ENCODE measurements at places on chromosomes 13 and 19. TPM values are rescaled to one million over a fixed set of nuclear protein-coding genes. Genes with fewer than 3 reads are reported as not detected.

DNA sequence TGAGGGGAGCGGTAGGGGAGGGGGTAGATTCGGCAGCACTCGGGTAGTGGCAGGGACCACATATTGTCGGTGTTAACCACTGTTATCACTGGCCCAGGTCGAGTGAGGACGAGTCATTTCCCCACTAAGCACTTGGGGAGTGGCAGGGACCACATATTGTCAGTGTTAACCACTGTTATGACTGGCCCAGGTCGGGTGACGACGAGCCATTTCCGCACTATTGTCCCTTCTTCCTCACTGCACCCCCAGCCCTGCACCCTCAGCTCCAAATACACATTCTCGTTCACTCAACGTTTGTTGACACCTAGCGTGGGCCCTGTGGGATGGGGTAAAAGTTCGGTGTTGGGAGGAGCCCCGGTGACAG is 467 bp upstream of the CLN5 start:
- no peaks in the 10 kb centered on the region for H3K27me3 ChIP-seq
- peaks cover 6% of the 10 kb centered on the region for H3K36me3 ChIP-seq
- H3K27ac ChIP-seq = peak overlapping the region; percentile 93
- H3K4me1 ChIP-seq = no peaks in the 10 kb centered on the region

GRCh38 chr19:1265615-1266128 is 3.5 kb upstream of the CIRBP start:
- H3K27me3 ChIP-seq = no peaks in the 10 kb centered on the region
- no peak overlapping the region for H3K4me3 ChIP-seq
- H3K36me3 ChIP-seq = peaks cover under 1% of the 10 kb centered on the region

- H3K27me3 ChIP-seq = no peaks in the 10 kb centered on the region
- no peaks in the 10 kb centered on the region for H3K36me3 ChIP-seq
- no peaks in the 10 kb centered on the region for H3K4me1 ChIP-seq
- DNase-seq = no peak
- H3K27ac ChIP-seq = no peak overlapping the region
These were observed 111.3 kb downstream of the ZNF486 start for GRCh38 chr19:20278342-20278741.

- DNase-seq = peak; percentile 88
- H3K4me1 ChIP-seq = no peaks in the 10 kb centered on the region
- H3K27ac ChIP-seq = peak overlapping the region; percentile 24
- no peaks in the 10 kb centered on the region for H3K27me3 ChIP-seq
These were observed 11.9 kb downstream of the CC2D1A start for GRCh38 chr19:13917888-13918406.

The PSG4 gene
- total RNA-seq = not detected

- no peaks in the 10 kb centered on the region for H3K27me3 ChIP-seq
- H3K36me3 ChIP-seq = no peaks in the 10 kb centered on the region
- no peak for DNase-seq
- H3K4me3 ChIP-seq = no peak overlapping the region
- H3K27ac ChIP-seq = no peak overlapping the region
These were observed 116.9 kb downstream of the ABCC4 start for GRCh38 chr13:95184317-95184716.

The ADPRHL1 gene
- 1.6 TPM for total RNA-seq

GRCh38 chr13:110305949-110306339 is 1.0 kb downstream of the COL4A1 start:
- H3K36me3 ChIP-seq = no peaks in the 10 kb centered on the region
- DNase-seq = no peak
- H3K4me1 ChIP-seq = no peaks in the 10 kb centered on the region
- peaks cover 12% of the 10 kb centered on the region for H3K27me3 ChIP-seq
- H3K4me3 ChIP-seq = peak overlapping the region; percentile 55

DNA sequence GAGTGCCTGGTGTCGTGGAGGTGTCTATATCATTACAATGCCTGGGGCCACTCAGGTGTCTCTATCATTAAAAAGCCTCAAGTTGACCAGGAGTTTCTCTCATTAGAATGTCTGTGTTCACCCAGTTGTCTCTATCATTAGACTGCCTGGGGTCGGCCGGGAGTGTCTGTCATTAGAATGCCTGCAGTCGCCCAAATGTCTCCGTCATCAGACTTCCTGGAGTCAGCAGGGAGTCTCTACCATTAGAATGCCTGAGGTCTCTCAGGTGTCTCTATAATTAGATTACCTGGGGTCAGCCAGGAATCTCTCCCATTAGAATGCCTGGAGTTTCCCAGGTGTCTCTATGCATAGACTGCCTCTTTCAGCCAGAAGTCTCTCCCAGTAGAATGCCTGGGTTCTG is 1477.6 kb downstream of the UQCRFS1 start:
- no peak overlapping the region for H3K27ac ChIP-seq
- no peaks in the 10 kb centered on the region for H3K4me1 ChIP-seq
- H3K4me3 ChIP-seq = no peak overlapping the region
- no peaks in the 10 kb centered on the region for H3K27me3 ChIP-seq
- DNase-seq = no peak

DNA sequence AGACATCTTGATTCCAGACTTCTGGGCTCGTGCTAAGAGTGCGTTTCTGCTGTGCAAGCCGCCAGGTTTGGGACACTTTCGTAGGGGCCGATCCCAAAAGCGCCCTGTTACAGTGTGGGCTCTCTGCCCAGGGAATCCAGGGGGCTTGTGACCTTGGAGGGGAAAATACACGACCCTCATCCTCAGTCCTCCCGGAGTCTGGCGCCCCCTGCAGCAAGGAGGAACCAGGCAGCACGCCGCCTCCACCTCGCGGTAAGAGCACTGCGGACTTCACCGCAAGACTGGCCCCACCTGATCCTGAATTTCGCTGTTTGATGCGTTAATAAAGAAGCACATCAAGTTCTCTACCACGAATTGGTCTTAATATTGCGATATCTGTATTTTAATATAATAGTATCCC is 5.2 kb downstream of the POLRMT start:
- H3K27ac ChIP-seq = no peak overlapping the region
- DNase-seq = no peak
- peaks cover 34% of the 10 kb centered on the region for H3K36me3 ChIP-seq
- H3K27me3 ChIP-seq = no peaks in the 10 kb centered on the region
- H3K4me3 ChIP-seq = no peak overlapping the region

DNA sequence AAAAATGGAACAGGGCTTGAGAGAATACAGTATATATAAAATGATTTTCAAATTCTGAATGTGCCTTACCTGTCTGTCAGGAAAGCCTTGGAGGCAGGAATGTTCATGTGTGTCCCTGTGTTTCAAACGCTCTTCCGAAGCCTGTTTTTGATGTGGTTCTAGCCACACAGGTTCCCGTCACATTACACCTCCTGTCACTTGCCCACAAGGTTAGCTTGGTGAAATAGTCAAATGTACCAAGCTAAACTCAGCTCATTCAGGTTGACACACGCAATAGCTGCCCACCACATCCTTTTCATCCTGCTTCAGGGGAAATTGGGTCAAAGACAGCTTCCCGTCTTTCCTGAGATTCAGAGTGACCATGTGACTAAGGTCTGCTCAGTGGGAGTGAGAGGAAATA is 574.0 kb downstream of the EFNB2 start:
- H3K27me3 ChIP-seq = no peaks in the 10 kb centered on the region
- H3K4me1 ChIP-seq = no peaks in the 10 kb centered on the region
- H3K4me3 ChIP-seq = no peak overlapping the region

Measured in right lobe of liver (tissue), 6 donors.